ENCODE measurements at places on chromosomes 6 and 20. TPM values are rescaled to one million over a fixed set of nuclear protein-coding genes. Genes with fewer than 3 reads are reported as not detected.

COL9A1 gene
- not detected for total RNA-seq

PTCHD4 gene
- total RNA-seq, result not detected

GNMT gene
- 0.13 TPM for total RNA-seq

RSPH9 gene
- total RNA-seq, result 0.32 TPM

PRRT1 gene
- total RNA-seq, result 0.63 TPM

APCDD1L gene
- total RNA-seq, result 0.05 TPM

DEFB127 gene
- total RNA-seq, result not detected
